Effector CD4-positive, alpha-beta T cell (primary cell): ENCODE measurements at places on chromosomes 2 and 18.

DNA sequence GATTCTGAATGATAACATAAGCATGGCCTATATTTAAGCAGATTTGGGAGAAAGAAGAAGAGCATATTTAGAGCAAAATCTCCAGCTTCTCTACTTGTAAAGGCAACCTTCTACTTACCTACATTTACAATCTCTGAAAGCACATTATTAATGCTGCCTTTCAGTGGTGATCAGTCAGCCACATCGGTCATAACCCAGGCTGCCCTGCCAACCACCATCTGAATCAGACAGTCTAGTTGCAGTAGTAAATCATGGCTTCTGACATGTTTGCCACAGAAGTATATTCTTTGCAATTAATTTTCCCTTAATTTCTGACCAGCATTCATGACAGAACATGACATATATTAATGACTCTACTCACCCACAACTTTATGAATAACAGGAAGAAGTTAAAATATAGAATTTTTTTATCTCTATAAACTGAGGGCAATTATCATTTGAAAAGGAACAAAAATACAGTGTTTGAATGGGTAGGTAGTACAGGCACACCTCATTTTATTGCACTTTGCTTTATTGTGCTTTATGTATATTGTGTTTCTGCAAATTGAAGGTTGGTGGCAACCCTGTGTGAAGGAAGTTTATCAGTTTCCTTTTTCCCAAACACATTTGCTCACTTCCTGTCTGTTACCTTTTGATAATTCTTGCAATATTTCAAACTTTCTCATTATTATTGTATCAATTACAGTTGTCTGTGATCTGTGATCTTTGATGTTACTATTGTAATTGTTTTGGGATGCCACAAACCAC lies 531.6 kb upstream of the CHAC2 start:
- DNase-seq = no peak

- DNase-seq = no peak
These were observed 199.3 kb upstream of the CCDC68 start for GRCh38 chr18:55158570-55158969.

DNA sequence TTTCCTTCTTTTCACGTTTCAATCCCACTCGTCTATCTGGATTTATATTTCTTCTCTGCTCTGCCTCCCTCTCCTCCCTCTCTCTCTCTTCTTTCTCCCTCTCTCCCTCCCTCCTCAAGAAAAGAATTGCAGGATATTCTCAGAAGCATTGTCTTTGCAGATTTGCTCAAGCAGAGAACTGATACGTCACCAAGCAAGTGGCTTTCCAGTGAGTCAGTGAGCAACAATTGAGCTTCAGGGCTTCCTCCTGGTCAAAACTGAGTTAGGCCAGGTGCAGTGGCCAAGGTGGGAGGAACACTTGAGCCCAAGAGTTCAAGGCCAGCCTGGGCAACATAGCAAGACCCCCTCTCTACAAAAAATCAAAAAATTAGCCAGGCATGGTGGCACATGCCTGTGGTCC lies 151.1 kb downstream of the SMAD2 start:
- no peak for DNase-seq

GRCh38 chr2:236814593-236814992 lies 245.0 kb downstream of the ACKR3 start:
- DNase-seq = no peak

- DNase-seq = no peak
These were observed 25.6 kb downstream of the TACR1 start for GRCh38 chr2:75173740-75174139.

- DNase-seq = no peak
These were observed 465.0 kb upstream of the SOX11 start for GRCh38 chr2:5227062-5227699.

DNA sequence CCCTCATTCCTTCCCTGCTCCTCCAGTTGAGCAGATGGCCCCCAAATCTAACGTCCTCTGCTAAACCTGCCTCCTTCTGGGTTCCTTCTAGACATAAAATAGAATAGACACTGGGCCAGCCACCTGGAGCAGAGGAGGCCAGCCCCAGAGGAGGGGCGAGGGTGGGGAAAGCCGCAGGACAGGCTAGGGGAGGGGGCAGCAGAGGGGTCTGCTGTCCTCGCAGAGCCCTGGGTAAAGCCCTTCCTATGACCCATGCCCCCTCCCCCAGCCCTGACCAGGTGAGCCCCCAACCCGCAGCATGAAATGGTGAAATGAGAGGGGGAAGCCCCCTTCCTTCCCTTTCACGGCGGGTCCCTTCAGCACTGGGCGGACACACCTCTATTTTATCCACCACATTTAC lies 7.8 kb downstream of the MFSD2B start:
- DNase-seq = no peak

GRCh38 chr2:157290525-157290924 lies 33.0 kb downstream of the GALNT5 start:
- DNase-seq = no peak

DNA sequence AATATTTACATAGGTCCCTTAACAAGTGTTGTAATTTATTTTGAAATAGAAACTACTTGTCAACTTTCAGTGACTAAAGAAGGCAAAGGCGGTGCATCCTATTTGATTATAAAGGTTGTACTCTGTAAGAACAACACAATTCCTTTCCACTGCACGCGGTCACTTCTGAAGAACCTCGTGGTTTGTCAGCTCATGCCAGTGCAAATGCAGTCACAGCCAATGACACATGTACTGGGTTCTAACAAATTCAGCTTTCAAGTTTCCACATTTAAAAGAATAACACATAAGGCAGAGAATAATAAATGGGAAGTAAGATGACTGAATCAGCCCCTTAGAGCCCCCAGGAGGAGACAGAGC lies 39.7 kb downstream of the CYB5A start:
- DNase-seq = no peak
